ENCODE measurements at places on chromosomes 13 and 19. TPM values are rescaled to one million over a fixed set of nuclear protein-coding genes. Genes with fewer than 3 reads are reported as not detected.

GRCh38 chr19:13917888-13918406 is 11.9 kb downstream of the CC2D1A start:
- peaks cover 14% of the 10 kb centered on the region for H3K36me3 ChIP-seq
- H3K4me1 ChIP-seq = no peaks in the 10 kb centered on the region
- no peaks in the 10 kb centered on the region for H3K27me3 ChIP-seq
- H3K27ac ChIP-seq = no peak overlapping the region
- no peak for DNase-seq

Gene PRTN3
- not detected for total RNA-seq

DNA sequence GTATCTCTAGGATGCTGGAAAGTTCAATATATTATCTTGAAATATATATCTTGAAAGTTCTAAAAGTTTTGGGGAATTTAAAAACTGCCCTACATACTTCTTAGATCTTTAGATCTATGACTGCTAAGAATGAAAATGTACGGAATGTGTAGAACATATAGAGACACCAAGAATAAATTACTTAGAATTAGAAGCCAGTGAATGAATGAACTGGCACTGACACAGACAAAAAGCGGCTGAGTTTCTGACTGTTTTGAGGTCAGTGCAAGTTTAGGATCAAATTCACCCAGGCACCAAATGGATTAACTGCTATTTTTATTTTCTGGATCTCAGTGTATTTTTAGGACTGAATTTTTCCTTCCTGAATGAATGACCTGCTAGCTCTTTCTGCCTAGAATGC is 411.2 kb downstream of the KCTD12 start:
- no peaks in the 10 kb centered on the region for H3K4me1 ChIP-seq
- no peaks in the 10 kb centered on the region for H3K36me3 ChIP-seq

- no peaks in the 10 kb centered on the region for H3K27me3 ChIP-seq
- no peak overlapping the region for H3K27ac ChIP-seq
- no peak overlapping the region for H3K4me3 ChIP-seq
- H3K4me1 ChIP-seq = no peaks in the 10 kb centered on the region
- no peak for DNase-seq
- peaks cover 11% of the 10 kb centered on the region for H3K36me3 ChIP-seq
These were observed 14.7 kb upstream of the DHDH start for GRCh38 chr19:48918801-48919247.

Gene MZT1
- total RNA-seq = 12.9 TPM
